ENCODE measurements at places on chromosomes 16 and 17. TPM values are rescaled to one million over a fixed set of nuclear protein-coding genes. Genes with fewer than 3 reads are reported as not detected.

MBTPS1 gene
- 50.9 TPM for polyA plus RNA-seq

SEPTIN12 gene
- not detected for polyA plus RNA-seq

MFAP4 gene
- polyA plus RNA-seq = not detected

FBXL16 gene
- 3.0 TPM for polyA plus RNA-seq

NPIPB9 gene
- 0.53 TPM for polyA plus RNA-seq

CDH8 gene
- not detected for polyA plus RNA-seq

ZNF624 gene
- 2.6 TPM for polyA plus RNA-seq

KRTAP4-3 gene
- polyA plus RNA-seq = not detected

C16orf74 gene
- 19.1 TPM for polyA plus RNA-seq

- no peak overlapping the region for H3K4me3 ChIP-seq
- no peaks in the 10 kb centered on the region for H3K27me3 ChIP-seq
- no peak for DNase-seq
- no peak overlapping the region for H3K27ac ChIP-seq
- peaks cover 45% of the 10 kb centered on the region for H3K4me1 ChIP-seq
Observed at GRCh38 chr16:29645694-29646187, 17.3 kb upstream of the SPN start.

GRCh38 chr16:56477096-56477878, 25.9 kb downstream of the OGFOD1 start:
- no peak overlapping the region for H3K4me3 ChIP-seq
- peaks cover 22% of the 10 kb centered on the region for H3K36me3 ChIP-seq
- no peak for DNase-seq
- H3K4me1 ChIP-seq = no peaks in the 10 kb centered on the region
- H3K27ac ChIP-seq = peak overlapping the region; percentile 58

- H3K36me3 ChIP-seq = peaks cover 15% of the 10 kb centered on the region
- H3K27ac ChIP-seq = no peak overlapping the region
- DNase-seq = no peak
Observed at GRCh38 chr16:85641776-85642176, 28.7 kb downstream of the GSE1 start.

DNA sequence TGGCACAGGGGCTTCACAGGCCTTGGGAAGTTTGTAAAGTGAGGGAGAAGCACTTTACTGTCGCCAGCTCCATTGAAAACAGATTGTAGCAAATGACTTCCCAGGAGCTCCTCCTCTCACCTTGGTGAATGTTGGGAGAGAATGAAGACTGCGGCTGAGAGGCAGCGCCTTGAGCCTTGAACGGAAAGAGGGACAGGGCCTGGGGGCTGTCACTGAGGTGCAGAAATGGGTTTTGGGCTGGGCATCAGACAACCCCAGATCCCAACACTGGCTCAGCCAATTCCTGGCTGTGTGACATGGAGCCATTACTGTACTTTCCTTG, 603 bp upstream of the MRTFB start:
- H3K36me3 ChIP-seq = no peaks in the 10 kb centered on the region
- H3K4me1 ChIP-seq = peaks cover 21% of the 10 kb centered on the region
- DNase-seq = peak; percentile 1
- H3K4me3 ChIP-seq = peak overlapping the region; percentile 84
- peak overlapping the region; percentile 84 for H3K27ac ChIP-seq

GRCh38 chr16:85438981-85439685, 174.0 kb upstream of the GSE1 start:
- no peaks in the 10 kb centered on the region for H3K36me3 ChIP-seq
- peaks cover 10% of the 10 kb centered on the region for H3K4me1 ChIP-seq
- H3K27ac ChIP-seq = no peak overlapping the region
- no peak overlapping the region for H3K4me3 ChIP-seq

- no peak for DNase-seq
- H3K4me1 ChIP-seq = peaks cover 19% of the 10 kb centered on the region
- H3K27me3 ChIP-seq = peaks cover 18% of the 10 kb centered on the region
- no peak overlapping the region for H3K27ac ChIP-seq
Observed at GRCh38 chr16:177394-177822, 928 bp downstream of the HBA1 start.

DNA sequence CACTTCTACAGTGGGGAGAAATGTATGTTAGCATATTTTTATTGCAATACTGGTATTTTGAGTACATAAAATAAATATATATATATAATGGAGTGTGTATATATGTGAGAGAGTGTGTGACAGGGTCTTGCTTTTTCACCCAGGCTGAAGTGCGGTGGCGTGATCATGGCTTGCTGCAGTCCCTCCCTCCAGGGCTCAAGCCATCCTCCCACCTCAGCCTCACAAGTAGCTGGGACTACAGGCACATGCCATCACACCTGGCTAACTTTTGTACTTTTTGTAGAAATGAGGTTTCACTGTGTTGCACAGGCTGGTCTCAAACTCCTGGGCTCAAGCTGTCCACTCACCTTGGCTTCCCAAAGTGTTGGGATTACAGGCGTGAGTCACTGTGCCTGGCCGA, 4.1 kb downstream of the CYLD start:
- peaks cover 34% of the 10 kb centered on the region for H3K4me1 ChIP-seq
- DNase-seq = no peak
- peaks cover 12% of the 10 kb centered on the region for H3K36me3 ChIP-seq
- peak overlapping the region; percentile 95 for H3K27ac ChIP-seq

DNA sequence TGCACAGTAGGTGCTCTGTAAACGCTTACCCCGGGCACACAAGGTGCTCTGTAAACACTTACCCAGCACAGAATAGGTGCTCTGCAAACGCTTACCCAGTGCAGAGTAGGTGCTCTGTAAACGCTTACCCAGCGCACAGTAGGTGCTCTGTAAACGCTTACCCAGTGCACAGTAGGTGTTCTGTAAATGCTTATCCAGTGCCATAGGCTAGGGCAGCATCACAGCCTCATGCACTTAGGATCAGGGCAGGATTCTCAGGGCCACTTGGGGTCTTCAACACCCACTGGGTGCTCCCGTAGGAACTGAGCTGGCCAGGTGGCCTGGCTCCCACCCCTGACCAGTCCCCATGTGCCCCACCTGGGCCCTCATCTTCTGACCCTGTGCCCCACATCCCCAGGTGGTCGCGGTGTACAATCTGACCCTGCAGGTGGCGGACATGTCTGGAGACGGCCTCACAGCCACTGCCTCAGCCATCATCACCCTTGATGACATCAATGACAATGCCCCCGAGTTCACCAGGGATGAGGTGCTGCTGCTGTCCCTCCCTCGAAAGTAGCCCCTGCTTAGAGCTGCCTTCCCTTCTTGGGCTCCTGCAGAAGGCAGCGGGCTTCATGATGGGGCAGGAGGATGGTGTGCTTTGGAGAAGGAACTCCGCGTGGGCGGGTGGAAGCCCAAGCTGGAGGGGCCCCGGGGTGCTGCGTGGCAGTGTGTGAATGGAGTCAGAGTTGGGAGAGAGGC, 13.1 kb downstream of the SLC22A31 start:
- H3K4me3 ChIP-seq = no peak overlapping the region
- H3K27ac ChIP-seq = peak overlapping the region; percentile 58
- peak; percentile 59 for DNase-seq
- no peaks in the 10 kb centered on the region for H3K27me3 ChIP-seq
- H3K4me1 ChIP-seq = no peaks in the 10 kb centered on the region
- no peaks in the 10 kb centered on the region for H3K36me3 ChIP-seq

- H3K27ac ChIP-seq = peak within 1 kb of the TSS; percentile 91
- peak; percentile 61 for DNase-seq
- H3K4me1 ChIP-seq = peaks cover 59% of the 10 kb centered on the region
- no peaks in the 10 kb centered on the region for H3K27me3 ChIP-seq
- peak within 1 kb of the TSS; percentile 86 for H3K4me3 ChIP-seq
- H3K36me3 ChIP-seq = no peaks in the 10 kb centered on the region
Observed at GRCh38 chr17:7351665-7352502, at the start of gene KCTD11. TSS of gene KCTD11 (plus strand) at chr17:7352162.

GRCh38 chr16:11264155-11264832, 4.8 kb downstream of the TNP2 start:
- H3K4me3 ChIP-seq = no peak overlapping the region
- peaks cover 30% of the 10 kb centered on the region for H3K4me1 ChIP-seq
- no peaks in the 10 kb centered on the region for H3K27me3 ChIP-seq
- no peak for DNase-seq

- peaks cover 40% of the 10 kb centered on the region for H3K4me1 ChIP-seq
- H3K36me3 ChIP-seq = peaks cover 14% of the 10 kb centered on the region
- DNase-seq = no peak
- H3K4me3 ChIP-seq = no peak overlapping the region
Observed at GRCh38 chr17:66803474-66803951, 31.4 kb upstream of the CACNG5 start.

DNA sequence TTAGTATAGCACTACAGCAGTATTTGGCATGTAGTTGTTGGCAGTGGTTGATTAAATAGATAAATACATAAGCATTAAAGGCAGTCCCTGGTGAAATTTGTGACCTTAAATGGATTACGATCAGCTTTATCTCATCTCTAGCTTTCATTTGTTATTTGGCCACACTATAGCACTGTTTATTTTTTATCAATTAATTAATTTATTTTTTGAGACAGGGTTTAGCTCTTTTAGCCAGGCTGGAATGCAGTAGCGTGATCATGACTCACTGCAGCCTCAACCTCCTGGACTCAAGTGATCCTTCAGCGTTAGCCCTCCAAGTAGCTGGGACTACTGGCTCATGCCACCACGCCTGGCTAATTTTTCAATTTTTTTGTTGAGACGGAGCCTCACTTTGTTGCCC, 18.7 kb upstream of the ARHGAP17 start:
- DNase-seq = no peak

- no peak for DNase-seq
- peaks cover 26% of the 10 kb centered on the region for H3K4me1 ChIP-seq
- H3K27me3 ChIP-seq = peaks cover 2% of the 10 kb centered on the region
- no peaks in the 10 kb centered on the region for H3K36me3 ChIP-seq
- H3K4me3 ChIP-seq = no peak overlapping the region
- no peak overlapping the region for H3K27ac ChIP-seq
Observed at GRCh38 chr16:10851512-10851911, 25.5 kb upstream of the CIITA start.

DNA sequence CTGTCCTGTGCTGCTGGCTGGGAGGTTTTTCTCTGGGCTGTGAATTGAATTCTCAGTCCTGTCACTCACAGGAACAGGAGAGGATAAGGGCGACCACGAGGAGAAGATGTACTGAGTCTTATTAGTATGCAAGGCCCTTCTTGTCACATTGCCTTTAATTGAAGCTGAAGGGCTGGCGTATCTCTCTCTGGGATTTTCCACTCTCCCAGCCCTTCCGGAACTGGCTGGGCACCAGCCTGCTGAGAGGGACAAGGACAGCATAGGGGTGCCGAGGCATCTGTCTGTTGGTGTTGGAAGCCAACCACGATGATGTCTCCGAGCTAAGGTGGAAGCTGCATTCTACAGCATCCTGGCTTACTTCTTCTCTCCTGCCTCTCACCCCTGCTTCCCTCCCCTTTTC, 33.2 kb downstream of the GPRC5B start:
- DNase-seq = no peak
- H3K27me3 ChIP-seq = peaks cover 12% of the 10 kb centered on the region
- no peaks in the 10 kb centered on the region for H3K36me3 ChIP-seq
- H3K27ac ChIP-seq = no peak overlapping the region

GRCh38 chr17:59680314-59680713, 26.9 kb downstream of the PTRH2 start:
- H3K4me3 ChIP-seq = no peak overlapping the region
- H3K27ac ChIP-seq = no peak overlapping the region
- no peaks in the 10 kb centered on the region for H3K36me3 ChIP-seq
- H3K27me3 ChIP-seq = no peaks in the 10 kb centered on the region

DNA sequence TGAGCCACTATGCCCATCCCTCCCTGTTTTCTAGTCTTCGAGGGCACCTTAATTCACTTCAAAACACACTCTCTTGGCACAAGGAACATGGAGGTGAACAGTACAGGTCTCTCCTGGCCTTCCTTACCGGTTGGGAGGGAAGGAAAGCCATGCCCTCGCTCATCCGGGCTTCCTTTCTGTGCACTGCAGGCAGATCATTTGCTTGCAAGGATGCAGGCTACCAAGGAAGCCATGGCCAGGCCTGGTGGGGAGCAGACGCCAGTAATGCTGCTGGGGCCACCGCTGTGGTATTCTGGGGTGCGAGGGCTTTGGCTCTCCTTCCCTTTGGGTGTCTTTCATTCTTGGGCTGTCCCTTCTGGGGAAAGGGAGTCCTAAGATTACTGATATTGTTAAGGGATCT, 80.8 kb upstream of the DNAJA2 start:
- DNase-seq = no peak
- H3K27ac ChIP-seq = no peak overlapping the region
- H3K4me1 ChIP-seq = no peaks in the 10 kb centered on the region
- no peaks in the 10 kb centered on the region for H3K36me3 ChIP-seq

- no peak overlapping the region for H3K4me3 ChIP-seq
- no peak overlapping the region for H3K27ac ChIP-seq
- H3K36me3 ChIP-seq = no peaks in the 10 kb centered on the region
- no peaks in the 10 kb centered on the region for H3K4me1 ChIP-seq
- DNase-seq = no peak
Observed at GRCh38 chr17:71142333-71142732, 973.0 kb downstream of the KCNJ2 start.

DNA sequence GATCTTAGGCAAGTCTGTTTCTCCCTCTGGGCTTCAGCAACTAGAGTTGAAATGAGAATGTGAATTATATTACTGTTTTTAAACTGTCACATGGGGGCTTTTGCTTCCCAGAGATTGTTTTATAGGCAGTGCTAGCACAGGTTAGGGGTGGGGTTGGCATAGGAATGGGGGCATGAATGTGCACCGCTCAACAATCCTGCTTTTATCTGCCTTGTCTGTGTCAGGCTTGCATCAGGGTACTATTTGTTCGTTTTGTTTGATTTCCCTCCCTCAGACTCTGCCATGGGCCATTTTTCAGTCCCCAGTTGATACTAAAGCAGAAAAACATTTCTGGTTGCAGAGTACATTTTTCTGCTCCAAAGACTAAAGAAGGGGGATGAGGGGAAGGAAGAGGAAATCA, 34.6 kb upstream of the IRX6 start:
- DNase-seq = no peak
- H3K4me1 ChIP-seq = peaks cover 2% of the 10 kb centered on the region

DNA sequence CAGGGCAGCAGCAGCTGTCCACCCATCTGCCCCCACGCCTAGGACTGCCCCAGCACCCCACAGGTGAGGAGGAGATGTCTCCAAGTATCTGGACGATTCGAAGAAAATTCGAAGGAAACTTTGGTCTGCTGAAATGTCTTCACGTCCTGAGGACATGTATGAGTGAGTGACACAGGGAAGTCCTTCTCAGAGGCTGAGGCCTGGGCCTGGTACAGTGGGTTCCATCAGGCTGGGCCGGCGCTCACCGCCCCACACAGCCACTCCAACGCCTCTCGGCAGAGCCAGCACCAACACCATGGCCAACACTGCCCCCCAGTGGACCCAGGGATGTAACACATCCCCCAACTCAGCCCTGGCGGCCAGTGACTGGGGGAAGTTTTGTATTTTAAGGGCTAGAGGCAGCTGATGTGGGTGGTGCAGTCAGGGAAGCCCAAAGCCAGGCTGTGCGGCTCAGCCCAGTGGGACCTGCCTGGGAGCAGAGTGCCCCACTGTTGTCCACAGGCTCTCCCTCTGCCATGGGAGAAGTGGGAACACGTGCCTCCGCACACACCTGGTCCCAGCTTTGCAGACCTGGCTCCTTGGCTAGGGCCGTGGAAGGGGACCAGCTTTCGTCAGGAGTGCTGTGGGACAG, 55.8 kb upstream of the FASN start:
- DNase-seq = peak; percentile 91
- H3K27me3 ChIP-seq = no peaks in the 10 kb centered on the region
- H3K36me3 ChIP-seq = no peaks in the 10 kb centered on the region
- H3K27ac ChIP-seq = peak overlapping the region; percentile 89
- no peak overlapping the region for H3K4me3 ChIP-seq
- H3K4me1 ChIP-seq = peaks cover 5% of the 10 kb centered on the region

- peak overlapping the region; percentile 79 for H3K27ac ChIP-seq
- peaks cover 42% of the 10 kb centered on the region for H3K36me3 ChIP-seq
- H3K27me3 ChIP-seq = no peaks in the 10 kb centered on the region
- H3K4me3 ChIP-seq = no peak overlapping the region
- H3K4me1 ChIP-seq = peaks cover 6% of the 10 kb centered on the region
Observed at GRCh38 chr16:56362057-56362655, 63.2 kb downstream of the AMFR start.
